Central memory CD4-positive, alpha-beta T cell (primary cell): ENCODE measurements at places on chromosomes 4 and X.

GRCh38 chrX:146614663-146615478, 194.7 kb upstream of the CXorf51B start:
- no peak for DNase-seq

DNA sequence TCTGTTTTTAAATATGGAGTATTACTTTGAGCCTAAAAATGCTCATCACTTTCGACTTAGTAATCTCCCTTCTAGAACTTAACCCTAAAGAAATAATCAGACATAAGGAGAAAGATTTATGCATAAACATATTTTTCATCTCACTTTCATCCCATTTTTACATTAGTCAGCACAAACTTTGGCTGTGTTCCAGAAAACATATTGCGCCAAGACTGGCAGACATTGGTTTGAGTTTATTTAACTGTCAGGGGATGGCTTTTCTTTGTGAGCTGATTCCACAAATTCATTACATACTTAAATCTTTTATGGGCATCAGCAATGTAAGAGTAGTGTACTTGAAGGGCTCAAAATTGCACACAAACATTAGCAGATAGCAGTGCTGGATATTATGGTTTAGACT, 23.7 kb downstream of the MAOA start:
- DNase-seq: no peak

DNA sequence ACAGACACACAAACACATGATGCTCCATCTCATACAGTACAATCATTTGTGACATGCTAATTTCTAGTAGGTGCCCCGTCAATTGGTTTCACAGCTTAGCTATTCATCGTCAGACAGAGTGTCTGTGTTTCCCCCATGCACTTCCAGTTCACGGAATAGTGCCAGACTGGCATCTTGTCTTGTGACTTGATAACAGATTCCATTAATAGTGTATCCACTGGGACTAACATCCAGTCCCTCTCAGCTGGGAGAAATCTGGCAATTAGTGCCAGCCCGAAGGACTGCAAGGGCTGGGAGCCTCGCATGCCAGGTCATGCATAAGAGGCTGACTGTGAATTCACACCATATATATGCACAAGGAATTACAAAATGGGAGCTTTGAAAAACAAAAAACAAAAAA, 20.2 kb upstream of the GATB start:
- no peak for DNase-seq

DNA sequence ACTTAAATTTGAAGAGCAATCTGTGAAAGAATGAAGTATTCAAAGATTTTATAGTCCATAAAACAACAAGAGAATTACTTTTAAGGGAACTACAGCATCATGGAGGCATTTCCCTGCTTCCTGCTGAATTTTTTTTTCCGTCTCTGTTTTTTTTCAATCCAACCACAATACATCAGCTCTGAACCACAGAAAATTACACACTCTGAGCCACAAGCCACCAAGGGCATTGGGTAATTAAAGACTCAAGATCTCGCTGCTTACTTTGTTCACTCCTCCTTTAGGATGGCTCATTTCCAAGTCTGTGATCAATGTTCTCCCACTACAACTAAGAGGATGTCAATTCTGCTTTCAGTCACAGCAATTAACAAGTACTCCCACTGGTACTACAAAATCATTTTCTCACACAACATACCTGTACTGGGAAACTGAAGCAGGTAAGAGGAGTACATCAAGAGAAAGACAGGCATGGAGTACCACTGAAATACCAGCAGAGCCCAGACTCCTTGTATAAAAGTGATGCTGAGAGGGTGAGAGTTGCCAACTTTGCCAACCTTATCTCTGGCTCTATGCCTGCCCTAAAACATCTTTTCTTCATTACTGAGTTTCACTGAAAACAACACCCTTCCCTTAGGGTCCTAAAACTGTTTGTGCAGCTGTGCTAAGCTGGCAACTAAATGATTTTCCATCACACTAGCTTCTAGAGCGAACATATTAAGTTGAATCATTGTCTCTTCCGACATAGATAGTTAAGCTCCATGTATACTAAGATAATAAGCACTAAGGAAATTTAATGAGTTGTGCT, 105.8 kb upstream of the MAGEB18 start:
- DNase-seq: no peak

DNA sequence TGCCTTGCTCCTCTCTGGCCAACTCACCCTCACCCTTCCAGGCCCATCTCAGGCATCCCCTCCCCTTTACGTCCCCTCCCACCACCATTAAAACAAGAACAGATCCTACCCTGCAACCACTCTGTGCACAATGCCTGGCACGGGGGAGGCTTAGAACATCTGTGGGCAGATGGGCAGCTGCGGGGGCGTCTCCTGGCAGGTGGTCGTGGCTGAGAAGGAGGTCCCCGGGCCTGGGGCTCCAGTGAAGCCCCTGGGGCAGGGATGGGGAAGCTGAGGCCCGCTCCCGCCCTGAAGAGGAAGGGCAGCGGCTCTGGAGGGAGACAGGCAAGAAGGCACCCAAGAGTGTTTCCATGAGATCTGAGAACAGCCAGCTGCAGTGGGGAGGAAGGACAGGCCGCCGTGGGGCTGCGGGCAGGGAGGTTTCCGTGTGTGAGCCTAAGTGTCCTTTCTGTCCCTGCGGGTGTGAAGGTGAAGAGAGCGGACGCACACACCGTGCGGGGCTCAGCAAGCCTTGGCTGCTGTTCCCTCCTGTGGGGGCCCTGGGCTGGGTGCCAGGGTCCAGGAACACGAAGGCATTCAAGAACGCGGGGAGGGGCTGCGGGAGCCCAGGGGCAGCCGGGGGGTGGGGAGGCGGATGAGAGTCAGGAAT, 7.8 kb upstream of the TBC1D14 start:
- no peak for DNase-seq

DNA sequence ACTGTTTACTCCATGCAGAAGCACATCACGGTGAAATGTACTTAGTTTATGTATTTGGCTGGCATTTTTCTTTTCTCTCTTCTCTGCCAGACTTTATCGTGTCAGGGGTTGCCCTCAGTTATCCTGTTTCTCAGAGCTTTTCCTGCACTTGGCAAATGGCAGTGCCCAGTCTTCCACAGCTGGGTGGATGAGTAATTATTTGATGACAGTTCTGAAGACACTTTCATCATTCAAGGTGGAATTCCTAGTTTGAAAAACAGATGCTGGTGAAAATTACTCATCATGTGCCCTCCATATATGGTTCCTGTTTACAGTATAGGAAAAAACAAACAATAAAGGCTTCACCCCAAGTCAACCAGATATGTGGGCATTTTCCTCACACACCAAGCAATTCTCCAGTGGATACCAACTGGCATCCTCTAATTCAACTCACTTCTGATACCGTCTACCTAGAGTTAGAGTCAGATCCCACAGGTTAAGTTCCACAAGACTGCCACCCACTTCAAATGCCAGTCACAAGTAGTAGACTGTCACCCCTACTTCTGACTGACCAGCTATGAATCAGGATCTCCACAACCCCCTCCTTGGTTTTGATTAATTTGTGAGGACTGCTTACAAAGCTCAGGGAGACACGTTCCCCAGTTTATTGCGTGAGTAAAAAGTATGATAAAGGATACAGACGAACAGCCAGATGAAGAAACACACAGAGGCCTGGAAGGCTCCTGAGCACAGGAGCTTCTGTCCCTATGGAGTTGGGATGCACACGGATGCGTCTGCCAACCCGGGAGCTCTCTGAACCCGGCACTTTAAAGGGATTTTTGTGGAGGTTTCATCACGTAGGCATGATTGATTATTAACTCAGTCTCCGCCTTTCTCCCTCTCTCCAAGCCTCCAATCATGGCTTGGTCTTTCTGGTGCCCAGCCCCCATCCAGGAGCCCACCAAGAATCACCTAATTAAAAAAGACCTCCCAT, 72.9 kb downstream of the CLDN34 start:
- no peak for DNase-seq

DNA sequence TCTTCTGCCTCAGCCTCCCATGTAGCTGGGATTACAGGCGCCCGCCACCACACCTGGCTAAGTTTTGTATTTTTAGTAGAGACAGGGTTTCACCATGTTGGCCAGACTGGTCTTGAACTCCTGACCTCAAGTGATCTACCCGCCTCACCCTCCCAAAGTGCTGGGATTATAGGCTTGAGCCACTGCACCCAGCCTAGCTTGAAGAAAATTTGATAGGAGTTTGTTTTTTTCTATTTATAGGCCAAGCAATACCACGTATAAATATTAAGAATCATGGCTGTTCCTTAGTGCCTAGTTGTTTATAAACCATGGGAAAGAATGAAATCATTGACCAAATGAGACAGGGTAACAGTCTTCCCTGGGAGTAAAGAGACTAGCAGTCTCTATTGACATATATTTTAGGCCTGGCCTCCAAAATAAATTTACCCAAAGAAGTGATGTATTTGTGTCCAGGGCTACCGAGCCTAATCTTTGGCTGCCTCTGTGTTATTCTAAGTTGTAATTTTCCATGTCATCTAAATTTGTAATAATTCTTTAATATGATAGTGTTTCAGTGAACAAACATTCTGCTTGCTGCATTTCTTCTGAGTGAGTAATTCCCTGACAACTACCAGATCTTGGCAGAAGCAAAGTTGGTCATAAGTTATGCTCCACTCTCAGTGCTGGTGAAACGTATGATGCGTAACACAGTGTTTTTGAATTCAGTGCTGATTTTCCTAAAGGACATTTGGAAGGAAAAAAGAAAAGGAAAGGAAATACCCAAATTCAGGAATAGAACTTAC, 10.3 kb downstream of the PKD2 start:
- no peak for DNase-seq

DNA sequence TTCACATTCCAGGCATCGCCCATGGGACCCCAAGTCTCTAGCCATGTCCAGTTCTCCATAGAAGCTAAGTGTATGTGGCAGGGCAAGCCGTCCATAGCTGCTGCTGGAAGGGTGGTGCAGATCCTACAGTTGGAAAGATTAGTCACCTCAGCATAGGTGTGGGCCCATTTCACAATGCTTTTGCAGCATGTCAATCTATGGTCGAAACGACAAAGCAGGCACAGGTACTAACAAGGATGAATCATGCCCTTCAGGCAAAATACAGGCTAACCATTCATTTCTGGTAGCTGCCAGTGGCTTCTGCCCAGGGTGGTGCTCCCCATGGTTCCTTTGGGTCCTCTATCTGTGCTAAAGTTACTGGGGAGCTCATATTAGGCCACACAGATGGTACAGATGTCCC, 225.2 kb downstream of the ADGRL3 start:
- no peak for DNase-seq

DNA sequence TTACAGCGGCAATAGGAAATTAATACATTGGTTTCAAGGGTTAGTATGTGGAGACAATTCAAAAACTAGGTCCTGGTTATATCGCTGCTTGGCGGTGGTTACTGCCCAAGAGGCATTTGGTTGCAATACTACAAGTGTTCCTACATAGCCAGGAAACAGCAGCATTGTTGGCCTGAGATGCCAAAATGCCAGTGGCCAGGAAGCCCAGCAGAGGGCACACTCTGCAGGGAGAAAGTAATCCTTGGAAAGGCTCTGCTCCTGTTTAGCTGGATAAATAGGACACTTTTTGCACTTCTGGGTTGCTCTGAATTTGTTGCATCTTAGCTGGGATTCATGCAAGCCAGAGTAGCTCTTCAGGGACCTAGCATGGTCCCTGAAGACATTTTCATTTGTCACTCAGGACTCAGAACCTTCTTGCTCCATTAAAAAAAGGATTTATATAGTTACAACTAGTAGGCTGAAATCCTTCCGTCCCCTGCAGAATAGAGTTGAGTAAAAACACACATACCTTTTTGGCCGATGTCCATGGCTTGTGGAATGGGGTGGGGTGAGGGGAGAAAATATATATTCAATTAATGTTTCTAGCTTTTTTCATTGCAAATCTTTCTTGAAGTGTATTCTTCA, 8.1 kb upstream of the GPR119 start:
- DNase-seq: no peak

- no peak for DNase-seq
Observed at GRCh38 chr4:5632571-5632970, 75.8 kb downstream of the EVC2 start.
